Gastrocnemius medialis (tissue), 4 donors: ENCODE measurements at places on chromosomes 5 and 9.

GRCh38 chr5:181215997-181216989 lies 6.8 kb upstream of the TRIM41 start:
- DNase-seq = no peak

- no peak for DNase-seq
These were observed 1590.2 kb downstream of the EFNA5 start for GRCh38 chr5:106080535-106080934.

- DNase-seq = no peak
These were observed 72.8 kb downstream of the PTTG1 start for GRCh38 chr5:160494451-160494850.

GRCh38 chr9:128091144-128091543 lies 23.1 kb downstream of the SLC25A25 start:
- peak; percentile 76 for DNase-seq

DNA sequence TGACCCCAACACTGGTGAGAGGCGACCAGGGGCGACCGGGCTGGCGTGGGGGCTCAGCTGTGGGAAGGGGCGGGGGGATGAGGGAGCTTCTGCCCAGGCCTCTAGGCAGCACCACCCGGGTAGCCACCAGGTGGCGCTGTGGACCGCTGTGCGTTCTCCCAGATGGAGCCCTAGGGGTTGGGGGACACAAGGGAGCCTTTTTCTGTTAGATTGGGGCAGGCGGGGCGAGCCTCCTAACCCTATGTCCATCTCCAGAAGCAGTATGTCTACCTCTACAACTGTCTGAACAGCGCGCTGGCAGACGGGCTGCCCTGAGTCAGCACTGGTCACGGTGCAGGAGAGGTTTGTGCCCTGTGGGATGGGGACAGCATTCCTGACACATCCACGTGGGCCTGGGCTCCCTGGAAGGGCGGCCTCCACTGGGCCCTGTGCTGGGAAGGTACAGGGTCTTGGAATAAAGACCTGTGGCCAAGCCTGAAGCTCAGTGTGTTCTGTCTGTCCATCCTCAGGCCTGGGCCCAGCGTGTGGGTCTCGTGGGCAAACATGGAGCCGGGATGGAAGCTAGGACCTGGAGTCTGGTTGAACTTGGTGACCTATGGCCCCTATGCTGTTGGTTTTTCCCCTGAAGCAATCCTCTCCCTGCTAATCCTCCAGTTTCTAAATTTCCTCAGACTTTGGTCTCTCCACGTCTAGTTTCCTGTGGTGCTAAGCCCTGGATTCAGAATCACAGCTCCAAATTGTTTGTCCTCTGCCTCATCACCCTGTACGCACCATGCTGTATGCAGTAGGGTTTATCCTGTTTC lies 23.1 kb upstream of the SPTLC1 start:
- DNase-seq = no peak

DNA sequence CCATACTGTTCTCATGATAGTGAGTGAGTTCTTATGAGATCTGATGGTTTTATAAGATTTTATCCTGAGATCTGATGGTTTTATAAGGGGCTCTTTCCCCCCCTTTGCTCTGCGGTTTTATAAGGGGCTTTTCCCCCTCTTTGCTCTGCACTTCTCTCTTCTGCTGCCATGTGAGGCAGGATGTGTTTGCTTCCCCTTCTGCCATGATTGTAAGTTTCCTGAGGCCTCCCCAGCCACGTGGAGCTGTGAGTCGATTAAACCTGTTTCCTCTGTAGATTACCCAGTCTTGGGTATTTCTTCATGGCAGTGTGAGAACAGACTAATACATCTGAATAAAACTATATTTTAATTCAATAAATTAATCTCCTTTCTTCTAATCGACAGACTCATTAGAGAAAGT lies 64.9 kb upstream of the ZSWIM6 start:
- no peak for DNase-seq

DNA sequence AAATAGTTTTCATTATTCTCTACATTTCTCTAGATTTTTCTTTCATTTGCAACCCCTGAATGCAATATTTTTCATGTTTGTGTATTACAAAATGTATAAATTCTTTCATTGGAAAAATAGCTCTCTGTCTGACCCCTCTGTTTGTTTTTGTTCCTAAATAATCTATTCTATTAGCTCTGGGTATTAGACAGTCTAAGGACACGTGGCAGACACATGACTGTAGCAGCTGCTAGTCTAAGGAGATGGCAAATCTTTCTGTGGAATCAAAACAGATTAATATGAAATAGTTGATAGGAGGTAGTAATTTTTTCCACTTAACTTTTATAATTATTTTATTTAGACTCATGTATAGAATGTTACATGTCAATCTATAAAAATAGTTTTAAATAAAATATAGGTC lies 21.4 kb upstream of the SPATA9 start:
- no peak for DNase-seq

- DNase-seq = no peak
These were observed 286.1 kb upstream of the IRX1 start for GRCh38 chr5:3309538-3309937.

- no peak for DNase-seq
These were observed 320.2 kb upstream of the NREP start for GRCh38 chr5:112077180-112077579.

DNA sequence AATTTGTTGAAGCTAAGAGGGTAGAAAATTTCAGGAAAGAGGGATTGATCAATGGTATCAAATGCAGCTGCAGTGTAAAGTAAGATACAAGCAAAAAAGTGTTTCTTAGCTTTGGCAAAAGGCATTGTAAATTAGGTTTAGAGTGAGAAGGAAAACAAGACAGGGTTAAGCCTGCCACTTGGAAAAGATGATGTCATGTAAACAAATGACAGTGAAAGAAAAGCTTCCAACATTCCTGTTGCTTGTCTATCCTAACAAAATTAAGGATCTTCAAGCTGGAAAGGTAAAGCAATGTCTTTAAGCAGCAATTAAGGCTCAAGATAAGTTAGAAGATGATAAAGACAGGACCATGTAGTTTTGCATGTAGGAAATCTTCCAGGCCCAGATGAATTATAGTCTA lies 139.1 kb upstream of the PPP2R2B start:
- no peak for DNase-seq

DNA sequence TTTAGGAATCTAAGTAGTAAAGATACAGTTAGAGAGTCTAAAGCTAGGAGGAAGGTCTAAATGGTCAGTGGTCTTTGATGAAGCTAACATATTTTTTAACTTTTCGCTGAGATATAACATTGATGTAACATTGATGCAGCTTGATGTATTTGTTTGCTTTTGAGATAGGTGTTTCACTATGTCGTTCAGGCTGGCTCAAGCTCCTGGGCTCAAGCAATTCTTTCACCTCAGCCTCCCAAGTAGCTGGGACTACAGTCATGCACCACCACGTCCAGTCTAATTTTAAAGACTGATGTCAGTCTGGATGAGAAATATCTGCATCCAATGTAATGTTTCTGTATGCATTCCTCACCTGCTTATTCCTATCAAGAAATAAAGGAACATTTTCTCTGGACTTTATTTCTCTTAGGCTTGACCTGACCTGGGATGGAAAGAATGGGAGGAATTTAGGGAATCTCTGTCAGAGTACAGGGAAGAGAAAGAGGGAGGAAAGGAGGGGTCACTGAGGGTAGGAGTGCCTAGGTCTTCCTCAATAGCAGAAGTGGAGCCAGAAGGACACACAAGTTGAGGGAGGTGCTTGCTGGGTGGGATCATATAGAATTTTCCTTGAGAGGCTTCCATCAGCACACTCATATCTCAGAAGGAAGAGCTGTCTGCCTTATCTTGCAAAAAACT lies 101.5 kb upstream of the GPBP1 start:
- no peak for DNase-seq

- DNase-seq = no peak
These were observed 17.5 kb downstream of the ADRA1B start for GRCh38 chr5:159933531-159934485.

DNA sequence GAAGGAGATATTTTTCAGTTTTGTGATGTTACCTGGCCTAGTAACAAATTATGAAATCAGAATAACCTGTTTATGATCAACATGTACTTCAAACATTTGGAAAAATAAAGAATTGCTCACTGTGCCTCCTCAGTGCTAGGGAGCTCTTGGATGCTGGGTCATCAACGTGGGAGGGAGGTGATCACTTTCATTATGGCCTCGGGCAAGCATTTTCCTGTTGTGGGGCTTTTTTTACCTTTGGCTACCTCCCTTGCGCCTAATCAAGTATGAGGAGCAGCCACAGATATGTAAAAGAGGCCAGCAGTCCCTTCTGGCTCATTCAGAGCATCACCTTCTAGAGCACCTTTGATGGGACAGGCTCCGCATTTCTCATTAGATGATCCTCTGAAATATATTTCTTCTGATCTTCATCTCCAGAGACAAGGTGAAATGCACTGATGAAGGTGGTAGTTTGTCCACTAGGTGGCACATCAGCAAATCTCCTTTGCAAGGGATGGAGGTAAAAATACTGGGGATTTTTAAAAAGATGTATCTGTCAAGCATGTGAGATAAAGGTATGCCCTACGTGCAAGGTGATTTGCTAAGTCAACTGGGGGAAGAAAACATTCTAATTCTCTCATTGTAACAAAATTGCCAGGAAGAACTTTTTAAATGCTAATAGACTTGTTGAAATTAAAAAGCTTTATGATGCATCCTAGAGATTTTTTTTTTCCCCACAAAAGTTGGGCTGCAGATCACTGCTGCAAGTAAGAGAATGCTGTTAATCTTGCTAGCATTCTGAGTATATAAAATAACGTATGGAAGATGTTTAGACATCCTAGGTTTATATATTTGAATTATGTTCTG lies 218.2 kb downstream of the MAST4 start:
- DNase-seq = no peak

DNA sequence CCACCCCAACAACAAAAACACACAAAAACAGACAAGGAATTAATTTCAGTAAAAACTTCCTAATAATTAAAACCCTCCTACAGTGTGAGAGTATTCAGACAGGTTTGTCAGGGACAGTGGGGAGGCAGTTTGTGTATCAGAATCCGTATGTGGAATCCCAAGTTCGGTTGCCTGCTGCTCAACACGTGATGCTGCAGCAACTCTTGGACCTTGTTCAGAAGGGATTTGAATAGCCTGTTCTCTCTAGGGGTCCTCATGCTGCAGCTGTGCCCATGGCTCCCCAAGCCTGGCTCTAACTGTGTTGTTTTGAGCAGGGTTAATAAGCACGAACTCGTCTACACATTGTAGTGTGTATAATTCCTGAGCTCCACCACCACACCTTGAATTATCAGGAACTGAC lies 28.7 kb downstream of the TLE4 start:
- DNase-seq = no peak

DNA sequence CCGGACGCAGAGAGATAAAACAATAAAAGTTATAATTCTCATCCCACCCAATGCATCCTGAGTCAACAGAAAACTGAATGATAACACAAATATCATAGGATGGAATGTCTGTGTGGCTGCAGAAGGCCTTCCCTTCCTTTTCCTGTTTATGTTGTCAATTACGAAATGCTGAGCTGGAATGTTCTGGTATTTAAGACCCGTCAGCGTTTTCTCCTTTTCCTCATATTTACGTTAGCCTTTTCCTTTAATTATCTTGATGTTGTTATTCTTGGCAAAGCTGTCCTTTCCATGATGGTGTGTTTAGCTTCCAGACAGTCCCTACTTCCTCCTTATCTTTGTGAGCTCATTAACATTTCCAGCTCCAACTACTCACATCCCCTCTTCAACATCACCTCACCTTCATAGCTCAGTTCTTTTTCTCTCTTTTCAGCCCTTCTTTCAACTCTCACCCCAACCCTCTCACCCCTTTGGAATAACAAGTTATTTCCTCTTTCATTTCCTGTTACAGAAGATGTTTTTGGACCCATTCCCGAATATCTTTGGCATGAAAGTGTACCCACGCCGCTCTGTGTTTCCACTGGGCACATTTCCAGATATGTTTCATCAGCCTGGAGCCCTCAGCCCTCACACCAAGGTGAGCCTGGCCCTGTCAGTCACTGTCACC lies 221.6 kb downstream of the NR2F1-AS1 start:
- DNase-seq = no peak

GRCh38 chr9:35414889-35415288 lies 75.0 kb upstream of the RUSC2 start:
- DNase-seq = no peak

DNA sequence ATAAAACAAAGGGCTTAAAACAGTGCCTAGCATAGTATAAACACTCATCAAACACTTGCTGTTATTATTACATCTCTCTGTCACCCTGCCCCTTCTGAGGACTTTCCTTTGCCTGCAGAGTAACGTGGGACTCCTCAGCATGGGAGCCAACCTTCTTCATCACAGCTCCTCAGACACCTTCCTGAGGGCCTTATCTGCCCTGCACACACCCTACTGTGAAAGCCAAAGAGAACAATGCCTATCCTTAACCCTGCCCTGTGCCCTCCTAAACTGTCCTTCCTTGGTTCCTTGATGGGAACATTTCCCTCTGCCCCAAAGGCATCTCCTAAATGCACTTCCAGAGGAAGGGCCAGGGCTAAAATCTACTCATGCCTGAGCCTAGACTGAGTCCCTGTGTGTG lies 20.6 kb upstream of the HAND1 start:
- no peak for DNase-seq

DNA sequence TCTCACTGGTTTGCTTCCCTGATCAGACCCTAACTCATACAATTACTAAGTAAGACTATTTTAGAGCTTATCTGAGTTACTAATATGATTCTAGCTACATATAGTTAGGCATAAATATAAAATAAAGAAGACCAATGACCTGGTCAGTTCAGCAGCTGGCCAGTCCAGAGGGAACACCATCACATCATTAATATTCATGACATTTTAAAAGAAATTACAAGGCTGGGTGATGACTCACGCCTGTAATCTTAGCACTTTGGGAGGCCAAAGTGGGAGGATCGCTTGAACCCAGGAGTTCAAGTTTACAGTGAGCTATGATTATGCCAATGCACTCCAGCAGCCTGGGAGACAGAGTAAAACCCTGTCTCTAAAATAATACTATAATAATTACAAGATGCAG lies 37.0 kb upstream of the CDC42SE2 start:
- DNase-seq = no peak

GRCh38 chr9:34998266-34998665 lies 8.7 kb downstream of the DNAJB5 start:
- DNase-seq = no peak

DNA sequence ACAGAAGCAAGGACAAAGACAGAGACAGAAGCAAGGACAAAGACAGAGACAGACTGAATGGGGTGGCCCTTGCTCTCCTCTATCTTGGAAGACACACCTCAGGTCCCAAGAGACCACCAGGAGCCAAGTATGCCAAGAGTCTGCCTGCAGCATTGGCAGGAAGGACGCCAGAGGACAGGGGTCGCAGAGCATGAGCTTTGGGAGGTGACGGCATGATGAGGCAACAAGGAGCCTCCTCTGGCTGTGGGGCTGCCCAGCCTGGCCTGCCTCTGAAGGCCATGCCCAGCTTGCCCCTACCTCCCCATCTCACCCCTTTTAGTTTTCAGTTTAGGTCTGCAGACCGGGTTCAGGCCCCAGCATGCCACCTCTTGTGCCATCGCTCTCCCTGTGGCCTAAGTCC lies 17.6 kb downstream of the PDGFRB start:
- DNase-seq = no peak
